ENCODE measurements at places on chromosomes 1 and 21. TPM values are rescaled to one million over a fixed set of nuclear protein-coding genes. Genes with fewer than 3 reads are reported as not detected.

DNA sequence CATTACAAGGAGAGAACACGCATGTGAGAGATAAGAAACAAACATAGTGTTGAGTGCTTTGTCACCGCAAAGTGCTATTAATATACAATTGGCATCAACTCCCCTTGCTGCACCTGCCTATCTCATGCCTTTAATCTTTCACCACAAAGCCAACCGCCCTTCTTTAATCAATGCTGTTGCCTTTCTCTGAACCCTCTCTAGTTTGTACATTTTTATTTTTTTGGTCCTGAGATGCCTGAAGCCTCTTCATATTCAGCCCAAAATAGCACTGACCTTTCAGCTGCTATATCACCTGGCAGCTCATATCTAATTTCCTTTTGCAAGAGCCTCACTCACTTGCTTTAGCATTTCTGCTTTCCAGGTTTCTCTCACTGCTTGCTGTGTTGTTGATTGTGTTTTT is 504.7 kb downstream of the NUF2 start:
- no peak overlapping the region for H3K27ac ChIP-seq
- H3K4me1 ChIP-seq: no peaks in the 10 kb centered on the region
- no peak overlapping the region for H3K4me3 ChIP-seq
- H3K27me3 ChIP-seq: no peaks in the 10 kb centered on the region

- H3K4me1 ChIP-seq: peaks cover 66% of the 10 kb centered on the region
- no peak overlapping the region for H3K27ac ChIP-seq
- H3K27me3 ChIP-seq: no peaks in the 10 kb centered on the region
Observed at GRCh38 chr21:42191696-42192595, 27.0 kb upstream of the ABCG1 start.

PAPPA2 gene
- 0.13 TPM for total RNA-seq

DNA sequence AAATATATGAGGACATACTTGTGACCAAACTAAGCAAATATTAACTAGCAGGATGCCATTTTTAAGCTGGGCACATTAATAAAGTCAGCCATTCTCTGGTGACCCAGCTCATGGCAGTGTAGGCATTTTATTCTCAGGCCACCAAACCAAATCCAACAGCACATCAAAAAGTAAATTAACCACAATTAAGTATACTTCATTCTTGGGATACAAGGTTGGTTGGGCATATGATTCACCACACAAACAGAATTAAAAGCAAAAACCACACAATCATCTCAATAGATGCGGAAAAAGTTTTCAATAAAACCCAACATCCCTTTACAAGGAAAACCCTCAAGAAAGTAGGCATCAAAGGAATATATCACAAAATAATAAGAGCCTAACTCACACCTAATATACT is 101.3 kb downstream of the FAF1 start:
- no peaks in the 10 kb centered on the region for H3K27me3 ChIP-seq
- no peak overlapping the region for H3K4me3 ChIP-seq
- H3K4me1 ChIP-seq: peaks cover 18% of the 10 kb centered on the region
- no peak overlapping the region for H3K27ac ChIP-seq
- DNase-seq: no peak
- peaks cover 19% of the 10 kb centered on the region for H3K36me3 ChIP-seq

PRKCZ gene
- 15.7 TPM for total RNA-seq

- no peak overlapping the region for H3K27ac ChIP-seq
- H3K4me1 ChIP-seq: peaks cover 13% of the 10 kb centered on the region
- H3K4me3 ChIP-seq: no peak overlapping the region
- H3K36me3 ChIP-seq: no peaks in the 10 kb centered on the region
- no peaks in the 10 kb centered on the region for H3K27me3 ChIP-seq
Observed at GRCh38 chr1:226111883-226112261, 49.4 kb downstream of the H3-3A start.

RHD gene
- not detected for total RNA-seq
